ENCODE measurements at places on chromosomes 1 and 21.

- no peak for DNase-seq
Observed at GRCh38 chr1:36782785-36783184, 251.5 kb downstream of the GRIK3 start.

GRCh38 chr1:205678286-205679111, 1.8 kb downstream of the SLC45A3 start:
- peak; percentile 23 for DNase-seq

- no peak for DNase-seq
Observed at GRCh38 chr1:208219659-208220282, 24.4 kb downstream of the PLXNA2 start.

DNA sequence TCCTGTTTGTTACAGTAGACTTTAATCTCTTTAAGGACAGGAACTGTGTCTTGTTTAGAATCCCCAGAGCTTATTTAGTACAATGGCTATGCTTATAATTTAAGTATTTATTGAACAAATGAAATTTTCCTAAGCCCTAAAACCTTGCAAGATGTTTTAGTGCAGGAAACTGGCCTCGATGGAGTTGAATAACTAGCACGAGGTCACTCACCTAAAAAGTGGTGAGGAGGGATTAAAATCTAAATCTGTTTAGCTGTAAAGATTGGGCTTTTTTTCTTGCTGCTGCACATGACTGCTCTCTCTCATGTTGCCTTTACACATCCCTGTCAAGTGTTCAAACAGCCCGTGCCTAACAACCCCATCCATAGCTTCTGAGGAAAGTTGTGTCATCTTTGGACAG, 10.2 kb downstream of the NFYC start:
- no peak for DNase-seq

DNA sequence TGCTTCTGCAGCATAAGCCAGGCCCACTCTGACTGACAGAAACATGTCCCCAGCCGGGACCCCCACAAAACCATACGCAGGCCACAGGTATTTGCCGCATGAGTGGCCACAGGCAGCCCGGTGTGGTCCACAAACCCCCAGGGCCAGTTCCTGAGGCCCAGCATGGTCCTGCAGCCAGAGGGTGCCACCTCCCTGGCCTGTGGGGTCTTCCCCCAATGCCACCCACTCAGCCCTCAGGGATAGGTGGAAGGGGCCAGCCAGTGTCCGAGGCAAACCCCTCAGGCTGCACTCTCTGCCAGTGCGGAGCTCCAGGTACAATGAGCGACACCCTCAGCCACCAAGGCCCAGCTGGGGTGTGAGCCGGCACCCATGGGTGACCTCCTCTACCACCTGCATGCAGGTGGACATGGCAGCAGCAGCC, 43.5 kb downstream of the UBE2G2 start:
- no peak for DNase-seq

DNA sequence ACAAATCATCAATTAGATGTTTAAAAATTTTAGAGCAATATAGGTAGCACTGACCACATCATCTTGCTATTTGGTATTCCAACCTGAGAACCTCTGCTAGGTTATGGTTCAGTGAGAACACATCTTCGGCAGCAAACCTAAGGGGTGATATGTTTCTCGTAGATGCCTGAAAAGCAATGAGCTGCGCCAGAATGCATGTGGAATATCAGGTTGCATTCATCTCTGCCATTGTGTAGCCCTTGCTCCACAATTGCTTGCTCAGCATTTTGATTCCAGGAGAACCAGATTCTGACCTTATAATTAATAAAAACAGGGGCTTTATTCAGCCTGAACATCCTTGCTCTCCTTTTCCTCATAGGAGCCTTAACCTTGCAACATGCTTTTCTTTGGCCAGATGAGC, 408.1 kb downstream of the USH2A start:
- DNase-seq: no peak

- peak; percentile 92 for DNase-seq
Observed at GRCh38 chr1:154404984-154405746, at the start of gene IL6R. IL6R (plus strand) TSS chr1:154405343; CDS start chr1:154405630, 287 bp downstream.

DNA sequence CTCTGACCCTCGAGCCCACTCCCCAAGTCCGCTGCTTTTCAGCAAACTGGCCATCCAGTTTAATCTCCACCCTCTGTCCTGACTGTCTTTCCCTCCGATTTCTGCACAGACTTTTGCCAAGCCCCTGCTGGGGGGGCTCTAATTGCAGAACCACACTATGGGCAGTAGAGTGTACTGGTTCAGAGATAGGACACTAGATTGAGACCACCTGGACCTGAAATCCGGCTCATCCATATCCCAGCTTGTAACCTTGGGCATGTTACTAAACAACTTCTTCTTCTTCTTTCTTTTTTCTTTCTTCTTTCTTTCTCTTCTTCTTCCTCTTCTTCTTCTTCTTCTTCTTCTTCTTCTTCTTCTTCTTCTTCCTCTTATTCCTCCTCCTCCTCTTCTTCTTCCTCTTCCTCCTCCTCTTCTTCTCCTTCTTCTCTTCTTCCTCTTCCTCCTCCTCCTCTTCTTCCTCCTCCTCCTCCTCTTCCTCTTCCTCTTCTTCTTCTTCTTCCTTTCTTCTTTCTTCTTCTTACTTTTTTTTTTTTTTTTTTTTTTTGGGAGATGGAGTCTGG, 7.7 kb downstream of the LRRC71 start:
- DNase-seq: no peak

DNA sequence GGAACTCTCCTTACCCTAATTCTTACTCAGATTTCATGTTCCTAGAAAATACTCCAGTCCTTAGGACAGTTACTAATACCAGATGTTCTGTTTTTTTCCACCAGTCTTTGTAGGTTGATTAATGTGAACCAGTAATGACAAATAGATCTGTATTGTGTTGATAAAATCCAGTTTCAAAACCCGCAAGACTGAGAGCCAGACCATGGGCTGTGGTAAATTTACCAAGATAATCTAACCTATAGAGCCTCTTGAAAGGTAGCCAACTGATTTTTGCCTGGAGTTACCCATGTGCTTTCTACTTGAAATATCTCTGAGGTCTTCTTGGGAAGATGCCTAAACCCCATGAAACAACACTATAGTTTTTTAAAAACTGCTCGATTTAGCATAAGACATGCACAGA, 46.5 kb upstream of the CDC7 start:
- DNase-seq: no peak

DNA sequence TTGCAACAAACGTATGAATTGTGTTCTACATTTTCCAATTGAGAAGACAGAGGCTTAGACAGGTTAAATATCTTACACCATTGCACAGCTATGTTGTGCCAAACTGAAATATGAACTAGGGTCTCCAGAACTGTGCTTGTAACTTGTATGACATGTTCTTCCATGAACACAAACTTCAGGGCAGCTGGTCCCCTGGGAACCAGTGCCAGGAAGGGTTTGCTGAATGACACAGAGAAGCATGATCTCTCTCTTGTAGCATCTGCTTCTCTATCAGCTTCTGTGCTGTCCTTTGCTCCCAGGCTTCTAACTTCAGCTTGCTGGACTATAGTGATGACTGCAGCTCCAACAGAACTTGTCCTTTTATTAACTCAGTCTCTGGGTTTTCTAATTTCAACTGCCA, 385.5 kb downstream of the SIPA1L2 start:
- no peak for DNase-seq

DNA sequence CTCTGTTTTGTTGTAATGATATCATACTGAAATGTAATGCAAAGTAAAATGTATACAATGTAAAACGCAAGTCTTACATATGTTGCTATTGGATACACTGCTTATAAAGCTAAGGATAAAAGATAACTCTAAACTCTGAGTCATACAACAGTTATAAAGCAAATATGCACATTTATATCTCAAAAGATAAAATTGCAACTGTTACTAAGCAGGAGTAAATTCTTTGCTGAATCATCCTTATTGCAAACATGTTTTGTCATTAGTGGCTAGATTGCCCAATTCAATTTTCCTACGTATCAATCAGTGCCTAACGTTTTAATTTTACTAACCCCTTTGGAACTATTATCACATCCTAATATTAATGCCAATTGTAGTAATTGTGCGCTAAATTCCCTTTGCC, 762.9 kb downstream of the LTN1 start:
- DNase-seq: peak; percentile 12

GRCh38 chr1:194069168-194069830, 882.9 kb upstream of the B3GALT2 start:
- no peak for DNase-seq

- DNase-seq: no peak
Observed at GRCh38 chr1:110617589-110617988, 11.4 kb upstream of the KCNA2 start.

DNA sequence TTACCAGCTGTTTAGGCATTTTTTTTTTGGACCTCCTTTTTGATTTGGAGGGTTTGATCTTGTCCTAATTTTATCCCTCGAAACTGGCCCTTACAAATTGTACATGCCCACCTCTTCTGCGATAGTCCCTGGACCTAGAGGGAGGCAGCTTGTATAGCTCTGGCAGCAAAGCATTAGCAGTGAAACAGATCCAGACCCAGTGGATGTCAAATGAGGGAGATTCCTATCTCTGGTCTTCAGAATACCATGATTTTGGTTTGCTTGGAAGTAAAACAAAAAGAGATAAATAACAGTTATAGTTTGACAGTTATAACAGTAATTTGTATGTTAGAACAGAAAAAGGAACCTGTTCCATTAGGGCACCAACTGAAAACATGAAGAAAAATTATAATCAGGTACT, 123.6 kb downstream of the MIS18A start:
- DNase-seq: no peak

GRCh38 chr1:56502700-56503245, 76.6 kb downstream of the PLPP3 start:
- DNase-seq: no peak

DNA sequence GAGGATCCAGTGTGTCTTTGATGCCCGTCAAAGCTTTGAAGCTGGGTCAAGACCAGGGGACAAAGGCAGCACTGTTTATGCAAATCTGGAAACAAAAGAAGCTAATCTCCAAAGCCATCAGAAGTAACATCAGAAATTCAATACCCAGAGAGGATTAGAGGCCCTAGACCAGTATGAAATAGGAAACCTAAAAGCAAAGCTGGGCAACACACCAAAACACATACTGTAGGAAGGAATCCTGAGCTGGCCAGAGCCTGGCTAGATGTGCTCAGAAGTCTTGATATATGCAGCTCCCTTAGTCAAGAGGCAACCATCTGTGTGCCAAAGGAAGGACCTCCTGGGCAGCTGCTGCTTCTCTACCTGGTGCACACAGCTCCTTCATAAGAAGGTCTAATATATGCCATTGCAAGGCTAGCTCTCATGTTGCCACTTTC, 12.3 kb downstream of the COLGALT2 start:
- DNase-seq: no peak

Data from RKO (cell line).